ENCODE measurements at places on chromosomes 7 and 10.

- no peak for DNase-seq
These were observed 55.4 kb upstream of the MKRN1 start for GRCh38 chr7:140534743-140535142.

GRCh38 chr10:132455441-132455971, 58.5 kb downstream of the PWWP2B start:
- DNase-seq: no peak

DNA sequence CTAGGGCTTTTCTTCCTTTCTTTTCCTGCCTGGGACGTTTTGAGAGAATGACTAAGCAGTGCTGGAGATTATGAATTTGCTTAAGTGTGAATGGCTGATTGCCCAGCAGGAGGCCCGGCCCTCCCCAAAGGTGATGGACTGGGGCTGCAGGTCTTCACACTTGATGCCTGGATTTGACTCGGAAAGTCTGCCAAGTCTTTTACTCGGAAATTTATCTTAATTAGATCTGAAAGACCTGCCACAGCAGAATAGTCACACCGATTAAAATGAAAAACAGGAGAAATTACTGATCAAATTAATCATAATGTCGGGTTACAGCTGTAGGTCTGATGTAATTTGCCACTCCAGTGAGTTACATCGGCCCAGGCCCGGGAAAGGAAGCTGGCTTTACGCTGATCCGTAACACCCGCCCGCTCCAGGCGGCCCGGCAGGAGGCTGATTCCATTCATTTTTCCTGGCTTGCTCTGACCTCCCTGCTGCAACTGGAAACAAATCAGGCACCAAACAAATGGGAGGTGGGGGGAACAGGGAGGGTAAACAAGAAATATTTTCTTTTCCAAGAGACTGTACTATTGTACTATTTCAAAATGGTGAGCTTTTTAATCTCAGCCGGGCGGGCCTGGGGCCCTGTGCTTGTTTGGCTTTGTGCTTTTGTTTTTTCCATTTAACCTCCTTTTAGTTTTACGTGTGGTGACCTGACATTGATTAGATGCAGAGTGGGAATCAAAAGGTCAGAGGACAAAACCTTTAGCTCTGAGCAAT, 212.4 kb upstream of the YAE1 start:
- DNase-seq: no peak

GRCh38 chr7:343864-344607, 54.1 kb downstream of the FOXL3 start:
- no peak for DNase-seq

- DNase-seq: no peak
These were observed 73.7 kb downstream of the DKK1 start for GRCh38 chr10:52387744-52388143.

- DNase-seq: no peak
These were observed 171.3 kb downstream of the TPST1 start for GRCh38 chr7:66376264-66376945.

DNA sequence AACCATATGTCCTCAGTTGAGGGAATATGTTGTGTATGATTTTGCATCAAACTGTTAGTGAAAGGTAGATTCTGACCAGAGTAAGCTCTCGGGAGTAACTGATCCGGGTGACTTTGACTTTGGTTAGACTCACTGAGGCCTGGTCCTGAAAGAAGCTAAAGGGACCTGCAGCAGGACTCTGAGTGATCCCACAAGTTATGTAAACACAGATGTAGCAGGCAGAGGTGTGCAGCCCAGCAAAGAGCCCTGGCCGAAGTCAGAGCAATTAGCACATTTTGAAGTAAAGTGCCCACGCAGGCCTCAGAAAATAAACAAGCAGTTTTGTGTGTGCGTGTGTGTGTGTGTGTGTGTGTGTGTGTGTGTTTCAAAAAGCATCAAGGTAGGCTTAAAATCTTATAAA, 245.6 kb upstream of the FERD3L start:
- DNase-seq: no peak

- no peak for DNase-seq
These were observed 16.7 kb upstream of the CCDC3 start for GRCh38 chr10:13018171-13018570.

DNA sequence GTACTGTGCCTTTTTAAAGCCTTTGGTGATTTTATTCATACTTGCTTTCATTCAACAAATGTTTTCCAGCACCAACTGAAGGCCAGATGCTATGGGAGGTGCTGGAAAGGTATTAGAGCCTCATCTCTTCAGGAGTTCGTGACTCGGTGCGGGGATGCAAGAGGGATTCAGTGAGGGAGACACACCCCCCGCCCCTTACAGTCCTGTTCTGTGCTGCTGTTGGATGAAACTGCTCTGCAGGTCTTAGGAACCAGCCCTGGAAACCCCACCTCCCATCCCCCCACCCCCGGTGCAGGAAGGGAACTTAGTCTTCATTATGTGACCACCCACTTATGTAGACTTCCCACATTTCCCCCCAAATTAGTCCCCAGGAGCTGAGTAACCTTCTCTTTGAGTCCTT, 110.4 kb downstream of the INSYN2A start:
- DNase-seq: no peak

- peak; percentile 26 for DNase-seq
These were observed 59.9 kb downstream of the TNRC18 start for GRCh38 chr7:5363729-5364128.

DNA sequence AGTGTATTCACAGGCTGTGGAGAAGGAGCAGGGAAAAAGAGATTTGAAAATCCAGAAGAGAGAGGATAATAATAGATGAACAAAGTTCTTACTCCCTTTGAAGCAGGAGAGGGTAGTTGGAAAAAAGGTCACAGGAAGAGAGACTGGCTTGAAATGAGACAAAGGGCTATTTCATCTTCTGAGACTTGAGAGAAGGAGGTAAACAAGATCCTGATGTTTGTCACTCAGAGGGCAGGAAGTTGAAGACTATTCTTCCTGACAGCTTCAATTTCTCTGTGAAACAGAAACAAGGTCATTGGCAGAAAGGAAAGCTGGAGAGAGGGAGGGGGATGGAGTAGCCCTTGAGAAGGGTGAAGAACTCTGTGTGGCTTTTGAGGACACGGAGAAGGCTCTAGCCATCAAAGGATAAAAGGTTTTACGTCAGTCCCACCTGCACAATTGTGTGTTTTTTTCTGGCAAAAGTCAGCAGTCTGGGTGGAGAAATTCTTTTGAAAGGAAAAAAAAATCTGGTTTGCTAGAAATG, 216.1 kb upstream of the STEAP4 start:
- DNase-seq: no peak

GRCh38 chr10:29205787-29206186, 83.1 kb upstream of the LYZL1 start:
- DNase-seq: no peak

DNA sequence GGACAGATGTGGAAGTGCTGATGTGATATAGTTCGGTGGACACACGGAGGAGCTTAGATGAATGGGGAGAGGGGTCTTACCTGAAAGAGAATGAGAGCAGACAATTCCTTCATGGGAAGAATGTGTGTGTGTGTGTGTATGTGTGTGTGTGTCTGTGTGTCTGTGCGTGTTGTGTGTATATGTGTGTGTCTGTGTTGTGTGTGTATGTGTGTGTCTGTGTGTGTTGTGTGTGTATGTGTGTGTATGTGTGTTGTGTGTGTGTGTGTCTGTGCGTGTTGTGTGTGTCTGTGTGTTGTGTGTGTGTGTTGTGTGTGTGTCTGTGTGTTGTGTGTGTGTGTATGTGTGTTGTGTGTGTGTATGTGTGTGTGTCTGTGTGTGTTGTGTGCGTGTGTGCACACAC, 104.2 kb downstream of the FAM204A start:
- DNase-seq: no peak

DNA sequence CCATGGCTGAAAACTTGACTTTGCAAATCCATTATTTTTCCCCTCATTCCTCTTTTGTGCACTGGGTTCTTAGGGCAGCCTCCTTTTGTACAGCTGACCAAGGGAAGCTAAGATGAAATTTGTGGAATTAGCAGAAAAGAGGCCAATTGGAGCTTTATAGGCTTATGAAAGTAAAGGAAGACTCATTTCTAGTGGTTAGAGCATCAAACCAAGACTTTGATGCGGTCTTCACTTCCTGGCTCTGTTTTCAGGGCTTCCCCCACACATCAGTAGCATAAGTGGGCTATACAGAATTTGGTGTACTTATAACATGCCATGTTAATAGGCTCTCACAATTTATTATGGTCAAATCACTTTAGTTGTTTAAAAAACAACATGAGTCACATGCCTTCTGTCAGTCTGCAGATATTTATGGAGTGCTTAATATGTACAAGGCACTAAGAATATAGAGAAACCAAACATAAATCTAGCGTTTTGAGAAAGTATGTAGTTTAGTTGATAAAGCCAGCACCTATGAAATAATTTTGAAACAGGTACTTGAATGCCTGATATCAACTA, 5.7 kb downstream of the AUTS2 start:
- no peak for DNase-seq

- no peak for DNase-seq
These were observed 263.0 kb upstream of the ZWINT start for GRCh38 chr10:56624082-56624481.
